Camera-type eye (tissue), 1 donor: ENCODE measurements at places on chromosomes 11 and 22. TPM values are rescaled to one million over a fixed set of nuclear protein-coding genes. Genes with fewer than 3 reads are reported as not detected.

Gene OR2AG2
- total RNA-seq, result 0.16 TPM

Gene MS4A8
- total RNA-seq, result not detected

Gene FJX1
- 29.5 TPM for total RNA-seq

Gene SYT8
- 9.7 TPM for total RNA-seq

Gene CASP1
- total RNA-seq, result 6.8 TPM

Gene MUC2
- total RNA-seq, result not detected

Gene AGBL2
- total RNA-seq, result 4.2 TPM

Gene MMP8
- not detected for total RNA-seq

Gene TRIM49
- not detected for total RNA-seq

Gene PRR5L
- total RNA-seq, result 31.0 TPM

Gene ANO1
- total RNA-seq, result 10.4 TPM

Gene BACE1
- total RNA-seq, result 37.7 TPM

Gene DEUP1
- 1.3 TPM for total RNA-seq

Gene FANCF
- total RNA-seq, result 21.4 TPM

Gene NLRP10
- not detected for total RNA-seq

Gene UBQLNL
- 1.2 TPM for total RNA-seq

Gene C1QTNF6
- total RNA-seq, result 18.4 TPM

Gene GPR83
- 1.3 TPM for total RNA-seq

Gene SAA2
- 0.99 TPM for total RNA-seq

Gene JAM3
- 125 TPM for total RNA-seq

Gene COPB1
- total RNA-seq, result 168 TPM

Gene LMO2
- total RNA-seq, result 17.5 TPM

Gene SLC29A2
- total RNA-seq, result 2.8 TPM

Gene CFAP300
- 5.6 TPM for total RNA-seq

Gene CELF1
- total RNA-seq, result 227 TPM

Gene GRAP2
- total RNA-seq, result 2.5 TPM

Gene GNAZ
- 37.5 TPM for total RNA-seq

Gene POU2AF1
- total RNA-seq, result not detected

Gene SMC1B
- total RNA-seq, result 0.11 TPM

Gene BLID
- 8.5 TPM for total RNA-seq

Gene ARHGAP8
- total RNA-seq, result 3.2 TPM

Gene DRD4
- total RNA-seq, result 1.2 TPM
